Stimulated activated CD4-positive, alpha-beta T cell treated with anti-CD3 and anti-CD28 coated beads, TNF-alpha, amount 100 ng/mL, for 1 hour (primary cell): ENCODE measurements at places on chromosomes 5 and 9.

GRCh38 chr5:52069997-52070396 lies 686.7 kb downstream of the ISL1 start:
- no peak for DNase-seq

DNA sequence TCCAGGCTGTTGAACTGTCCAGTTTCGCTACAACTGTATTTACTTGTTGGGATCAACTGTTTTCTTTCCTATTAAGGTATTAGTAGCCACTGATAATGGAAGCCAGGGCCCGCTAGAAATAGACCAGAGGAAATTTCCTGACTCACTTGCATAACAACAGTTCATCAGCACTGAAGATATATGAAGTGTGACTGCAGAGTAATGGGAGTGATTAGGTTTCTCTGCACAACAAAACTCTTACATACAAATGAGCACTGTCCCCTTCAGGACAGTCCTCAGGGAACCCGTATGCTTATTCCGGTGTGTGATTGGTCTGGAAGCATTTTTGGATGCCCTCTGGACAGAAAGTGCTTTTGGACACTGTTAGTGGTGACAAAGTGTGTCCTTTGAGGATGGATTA lies 55.3 kb downstream of the LIX1 start:
- no peak for DNase-seq

DNA sequence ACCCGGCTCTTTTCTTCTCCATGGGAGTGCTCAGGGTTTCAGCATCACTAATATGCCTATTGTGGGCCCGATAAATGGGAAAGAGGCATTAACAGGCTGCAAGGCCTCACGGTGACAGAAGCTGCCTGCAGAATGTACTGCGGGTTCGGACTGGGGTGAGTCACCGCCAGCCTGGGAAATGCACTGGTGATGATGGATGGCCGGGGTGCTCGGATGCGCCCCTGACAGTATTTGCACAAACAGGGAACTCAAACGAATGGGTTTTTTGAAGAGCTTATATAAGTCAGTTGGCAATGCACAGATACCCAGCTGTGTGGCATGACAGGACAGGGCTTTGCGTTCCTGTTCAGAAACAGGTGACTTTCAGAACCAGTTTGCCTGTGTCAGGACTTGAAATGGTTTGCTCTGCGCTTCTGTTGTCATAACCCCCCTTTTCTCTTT lies 42.0 kb upstream of the PITX1 start:
- DNase-seq = no peak

- DNase-seq = peak; percentile 55
These were observed 29.9 kb downstream of the CSF2 start for GRCh38 chr5:132103332-132103951.

- DNase-seq = no peak
These were observed 271.6 kb downstream of the PLK2 start for GRCh38 chr5:58188262-58188651.

DNA sequence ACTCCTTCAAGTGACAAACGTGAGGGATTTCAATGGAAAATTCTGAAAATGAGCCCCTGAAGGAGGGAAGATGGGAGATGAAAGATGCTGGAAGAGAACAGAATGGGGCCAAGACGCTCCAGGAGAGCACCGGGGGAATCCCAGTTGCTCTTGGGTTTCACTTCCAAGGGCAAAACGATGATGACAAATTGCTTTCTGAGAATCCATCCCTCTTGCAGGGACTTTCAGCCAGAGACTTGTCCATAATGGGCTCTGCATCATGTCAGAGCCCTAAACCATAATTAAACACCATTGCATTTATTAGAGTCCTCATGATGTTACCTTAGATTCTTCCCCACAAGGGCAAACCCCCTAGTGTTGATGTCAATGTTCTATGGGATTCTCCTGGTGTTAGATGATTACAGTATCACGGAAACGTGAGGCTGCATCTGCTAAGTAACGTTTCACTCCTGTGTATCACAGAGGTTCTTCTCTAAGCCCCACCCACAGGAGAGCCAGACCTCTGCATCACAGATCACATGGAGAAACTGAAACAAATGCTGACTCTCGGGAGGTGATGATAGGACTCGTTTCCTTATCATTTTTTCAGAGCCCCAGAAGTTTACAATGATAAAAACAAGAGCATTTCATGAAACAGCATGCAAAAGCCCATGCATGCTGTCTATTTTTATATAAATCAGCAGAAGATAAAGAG lies 114.4 kb downstream of the TENT4A start:
- no peak for DNase-seq

- DNase-seq = no peak
These were observed 1.3 kb downstream of the HINT2 start for GRCh38 chr9:35813434-35814105.

DNA sequence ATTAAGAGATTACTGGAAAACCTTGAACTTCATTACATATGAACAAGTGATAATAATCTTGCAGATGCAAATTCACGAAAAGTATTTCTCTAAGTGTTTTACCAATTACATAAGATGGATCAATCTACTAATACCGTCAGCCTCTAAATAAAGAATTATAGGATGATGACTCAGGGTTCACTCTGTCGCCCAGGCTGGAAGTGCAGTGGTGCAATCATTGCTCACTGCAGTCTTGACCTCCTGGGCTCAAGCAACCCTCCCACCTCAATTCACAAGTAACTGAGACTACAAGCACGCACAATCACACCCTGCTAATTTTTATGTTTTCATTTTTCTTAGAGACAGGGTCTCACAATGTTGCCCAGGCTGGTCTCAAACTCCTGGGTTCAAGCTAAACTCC lies 56.1 kb downstream of the CHD1 start:
- no peak for DNase-seq

- no peak for DNase-seq
These were observed 365.6 kb downstream of the CDK5RAP2 start for GRCh38 chr9:120214332-120214731.

DNA sequence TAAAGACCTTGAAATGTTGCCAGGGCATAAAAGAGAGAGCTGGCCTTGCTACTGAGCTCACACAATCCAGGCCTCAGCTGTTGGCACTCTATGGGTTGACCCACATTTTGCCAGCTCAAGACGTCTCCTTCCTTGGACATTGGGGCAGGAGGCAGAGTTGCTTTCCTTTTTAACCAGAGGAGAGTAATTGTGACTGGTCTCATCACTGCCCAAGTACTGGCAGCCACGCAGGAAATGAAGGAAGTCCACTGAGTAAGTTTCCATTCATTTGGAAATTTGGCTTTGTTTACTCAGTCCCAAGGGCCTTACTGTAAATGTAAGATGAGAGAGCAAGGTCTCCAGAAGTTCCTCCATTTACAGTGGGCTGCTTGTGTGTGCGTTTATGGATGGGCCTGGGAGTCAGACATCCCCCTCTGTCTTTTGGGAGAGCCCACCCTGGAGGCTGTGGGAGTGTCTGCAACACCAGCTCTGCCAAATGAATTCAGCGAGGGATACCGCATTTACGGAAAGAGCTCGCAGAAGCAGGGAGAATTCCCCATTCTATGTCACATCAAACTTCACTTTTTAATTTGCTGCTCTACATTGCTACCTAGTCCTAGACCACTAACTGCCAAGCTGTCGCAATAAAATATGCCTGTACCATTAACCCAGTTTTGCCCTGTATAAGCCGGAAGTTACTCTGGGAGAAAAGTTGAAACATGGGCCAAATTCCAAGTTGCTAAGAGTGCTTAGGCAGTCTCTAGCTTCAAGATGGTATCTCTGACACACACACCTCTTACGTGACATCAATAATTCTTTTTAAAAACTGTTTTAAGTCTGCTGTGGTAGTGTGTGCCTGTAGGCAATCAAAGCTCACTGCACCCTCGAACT lies 24.5 kb upstream of the PDZD2 start:
- no peak for DNase-seq
